ENCODE measurements at places on chromosomes 5 and 9. TPM values are rescaled to one million over a fixed set of nuclear protein-coding genes. Genes with fewer than 3 reads are reported as not detected.

The PKD2L2 gene
- total RNA-seq = not detected

The FRMPD1 gene
- total RNA-seq = 0.28 TPM

The HTR1A gene
- 0.57 TPM for total RNA-seq

The TRIM7 gene
- total RNA-seq = not detected

The HSPB3 gene
- total RNA-seq = 1.8 TPM

The SLC4A9 gene
- total RNA-seq = not detected

The CYFIP2 gene
- total RNA-seq = 24.8 TPM

DNA sequence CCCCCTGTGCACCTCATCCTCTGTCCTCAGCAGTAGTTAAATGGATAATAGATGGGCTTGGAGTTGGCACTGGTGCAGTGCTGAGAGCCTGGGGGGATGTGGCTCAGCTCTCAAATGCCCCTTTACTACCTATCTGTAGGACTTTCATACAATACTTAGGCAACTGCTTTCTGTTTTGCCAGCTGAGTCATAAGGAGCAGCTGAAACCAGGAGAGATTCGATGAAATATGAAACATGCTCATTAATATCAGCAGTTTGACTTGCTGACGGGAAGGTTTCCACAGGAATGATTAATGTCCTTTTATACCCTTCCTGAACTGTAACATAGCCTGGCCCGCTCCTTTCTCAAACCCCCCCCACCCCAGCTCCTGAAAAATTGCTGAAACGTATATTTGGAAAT, 142.6 kb downstream of the SAXO1 start:
- no peak overlapping the region for H3K4me3 ChIP-seq
- no peak for DNase-seq
- peaks cover 8% of the 10 kb centered on the region for H3K4me1 ChIP-seq
- H3K27me3 ChIP-seq = no peaks in the 10 kb centered on the region
- no peak overlapping the region for H3K27ac ChIP-seq

DNA sequence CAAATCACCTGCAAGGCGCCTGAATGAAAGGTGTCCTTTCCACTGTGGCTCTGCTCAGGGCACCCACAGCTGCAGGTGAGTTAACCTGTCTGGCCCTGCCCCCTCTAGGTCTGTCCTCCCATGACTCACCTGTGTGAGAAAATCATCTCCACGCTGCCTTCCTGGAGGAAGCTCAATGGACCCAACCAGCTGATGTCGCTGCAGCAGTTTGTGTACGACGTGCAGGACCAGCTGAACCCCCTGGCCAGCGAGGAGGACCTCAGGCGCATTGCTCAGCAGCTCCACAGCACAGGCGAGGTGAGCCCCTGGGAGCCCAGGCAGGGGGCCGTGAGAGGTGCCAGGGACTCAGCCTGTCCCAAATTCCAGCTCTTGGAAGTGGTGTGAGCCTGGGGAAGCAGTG, 23.0 kb upstream of the CTSL start:
- H3K27me3 ChIP-seq = no peaks in the 10 kb centered on the region
- no peak overlapping the region for H3K27ac ChIP-seq
- peaks cover 3% of the 10 kb centered on the region for H3K4me1 ChIP-seq

GRCh38 chr5:142507531-142508372, 178.1 kb downstream of the FGF1 start:
- H3K4me1 ChIP-seq = peaks cover 33% of the 10 kb centered on the region
- no peaks in the 10 kb centered on the region for H3K27me3 ChIP-seq
- H3K27ac ChIP-seq = peak overlapping the region; percentile 77
- no peak overlapping the region for H3K4me3 ChIP-seq
- no peaks in the 10 kb centered on the region for H3K36me3 ChIP-seq
- peak; percentile 51 for DNase-seq

- no peaks in the 10 kb centered on the region for H3K36me3 ChIP-seq
- no peak overlapping the region for H3K4me3 ChIP-seq
- peaks cover 100% of the 10 kb centered on the region for H3K27me3 ChIP-seq
- peaks cover 8% of the 10 kb centered on the region for H3K4me1 ChIP-seq
- H3K27ac ChIP-seq = no peak overlapping the region
These were observed 12.0 kb upstream of the NKX2-5 start for GRCh38 chr5:173247041-173247440.

- no peak for DNase-seq
- H3K27me3 ChIP-seq = no peaks in the 10 kb centered on the region
- no peak overlapping the region for H3K4me3 ChIP-seq
- no peaks in the 10 kb centered on the region for H3K36me3 ChIP-seq
- H3K27ac ChIP-seq = no peak overlapping the region
These were observed 45.0 kb upstream of the ABL1 start for GRCh38 chr9:130789747-130790672.

- peak overlapping the region; percentile 53 for H3K27ac ChIP-seq
- peak; percentile 35 for DNase-seq
- no peaks in the 10 kb centered on the region for H3K27me3 ChIP-seq
- no peak overlapping the region for H3K4me3 ChIP-seq
- no peaks in the 10 kb centered on the region for H3K36me3 ChIP-seq
These were observed 12.6 kb downstream of the RAPGEF1 start for GRCh38 chr9:131727184-131727759.

- no peaks in the 10 kb centered on the region for H3K27me3 ChIP-seq
- no peak overlapping the region for H3K27ac ChIP-seq
- no peaks in the 10 kb centered on the region for H3K36me3 ChIP-seq
These were observed 804.4 kb downstream of the TLE4 start for GRCh38 chr9:80376180-80376579.

- H3K27me3 ChIP-seq = no peaks in the 10 kb centered on the region
- no peaks in the 10 kb centered on the region for H3K36me3 ChIP-seq
- peak; percentile 32 for DNase-seq
- H3K4me3 ChIP-seq = no peak overlapping the region
These were observed 34.7 kb downstream of the PAEP start for GRCh38 chr9:135596211-135596610.

GRCh38 chr5:146073239-146073900, 32.0 kb downstream of the PLAC8L1 start:
- no peak overlapping the region for H3K27ac ChIP-seq
- H3K27me3 ChIP-seq = no peaks in the 10 kb centered on the region
- no peak overlapping the region for H3K4me3 ChIP-seq
- DNase-seq = no peak
- H3K4me1 ChIP-seq = no peaks in the 10 kb centered on the region

DNA sequence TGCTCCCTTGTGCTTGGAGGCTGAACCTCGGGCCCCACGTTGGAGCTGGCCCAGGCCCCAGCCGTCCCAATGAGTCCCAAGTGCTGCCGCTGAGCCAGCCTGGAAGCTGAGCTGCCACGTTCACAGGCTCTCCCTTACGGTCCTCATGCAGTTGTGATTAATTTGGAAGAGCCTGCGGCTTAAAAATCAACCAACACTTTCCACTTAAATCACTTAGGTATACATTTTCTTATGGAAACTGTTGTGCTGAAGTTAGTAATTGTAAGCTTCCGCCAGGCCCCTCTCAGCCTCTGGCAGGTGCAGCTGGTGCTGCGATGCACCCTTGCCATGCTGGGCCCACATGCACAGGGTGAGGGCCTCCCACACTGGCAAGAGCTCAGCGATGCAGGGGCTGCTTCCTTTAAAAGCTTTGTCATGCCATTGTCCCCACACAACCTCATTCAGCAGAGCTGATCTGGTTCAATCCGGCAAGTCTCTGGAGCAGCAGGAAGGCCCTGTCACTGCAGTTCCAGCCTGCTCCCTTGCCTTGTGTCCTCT, 61.0 kb downstream of the IPPK start:
- DNase-seq = no peak
- H3K27ac ChIP-seq = peak overlapping the region; percentile 50
- peaks cover 3% of the 10 kb centered on the region for H3K36me3 ChIP-seq
- no peak overlapping the region for H3K4me3 ChIP-seq

DNA sequence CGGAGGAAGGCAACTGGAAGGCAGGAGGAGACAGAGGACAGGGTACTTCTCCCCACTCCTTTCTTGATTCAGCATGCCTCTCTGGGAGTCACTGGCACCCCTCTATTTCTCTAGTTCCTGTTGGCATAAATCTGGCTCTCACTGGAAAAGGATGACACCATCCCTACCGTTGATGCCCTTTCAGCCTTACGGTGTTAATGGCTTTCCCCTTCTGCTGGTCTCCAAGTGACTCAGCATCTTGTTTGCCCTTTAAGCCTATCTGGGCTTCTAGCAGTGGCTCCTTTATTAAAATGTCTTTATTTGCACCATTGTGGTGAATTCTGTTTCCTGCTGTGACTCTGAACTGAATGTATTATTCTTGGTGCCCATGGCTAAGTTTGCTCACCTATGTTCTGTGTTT, 227.3 kb upstream of the GLRA1 start:
- no peaks in the 10 kb centered on the region for H3K36me3 ChIP-seq
- no peak overlapping the region for H3K4me3 ChIP-seq
- no peak for DNase-seq
- H3K27ac ChIP-seq = no peak overlapping the region
- no peaks in the 10 kb centered on the region for H3K4me1 ChIP-seq

Data from hepatocyte (in vitro differentiated cells).